Naive thymus-derived CD8-positive, alpha-beta T cell (primary cell): ENCODE measurements at places on chromosomes 1 and 21. TPM values are rescaled to one million over a fixed set of nuclear protein-coding genes. Genes with fewer than 3 reads are reported as not detected.

DNA sequence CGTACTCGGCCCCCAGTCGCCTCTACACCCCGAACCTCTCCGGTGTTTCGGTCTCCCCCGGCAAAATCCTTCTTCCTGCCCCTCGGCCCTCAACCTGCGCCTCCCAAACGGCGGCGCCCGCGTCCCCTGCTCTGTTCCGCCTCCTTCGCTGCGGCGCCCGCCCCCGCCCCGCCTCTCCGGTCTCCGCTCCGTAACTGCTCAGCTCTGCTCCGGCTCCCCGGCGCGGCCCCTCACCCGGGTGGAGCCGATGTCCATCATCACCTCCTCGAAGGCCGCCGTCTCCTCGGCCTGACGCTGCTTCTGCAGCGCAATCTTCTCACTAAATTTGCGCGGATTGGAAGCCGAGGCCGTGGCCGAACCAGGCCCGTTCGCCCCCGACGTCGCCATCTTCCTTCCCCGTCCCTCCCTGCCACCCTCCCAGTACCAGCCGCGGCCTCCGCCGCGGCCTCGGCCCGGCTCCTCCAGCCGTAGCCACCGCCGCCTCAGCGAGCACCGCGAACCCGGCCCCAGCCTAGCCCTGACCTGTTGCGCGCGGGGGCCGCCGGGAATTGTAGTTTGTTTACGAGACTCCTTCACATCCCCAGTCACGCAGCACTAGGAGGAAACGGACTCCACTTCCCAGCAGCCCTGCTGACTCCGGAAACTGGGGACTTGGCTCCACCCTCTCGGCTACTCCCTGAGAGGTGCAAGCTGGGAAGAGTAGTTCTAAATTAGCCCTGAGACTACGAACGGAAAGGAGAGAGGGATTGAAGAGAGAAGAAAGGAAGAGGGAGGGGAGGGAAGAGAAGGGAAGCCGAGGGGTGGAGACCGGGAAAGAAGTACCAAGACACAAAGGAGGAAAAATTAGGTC is at the start of gene CRTC2:
Gene CRTC2, minus strand, starts transcription at position 502 of the 850 bp plus-strand sequence. Its CDS starts 115 bp downstream, at position 387.
- peak; percentile 96 for DNase-seq

GRCh38 chr1:47990286-47990685 is 6.9 kb downstream of the TRABD2B start:
- DNase-seq, result no peak

DNA sequence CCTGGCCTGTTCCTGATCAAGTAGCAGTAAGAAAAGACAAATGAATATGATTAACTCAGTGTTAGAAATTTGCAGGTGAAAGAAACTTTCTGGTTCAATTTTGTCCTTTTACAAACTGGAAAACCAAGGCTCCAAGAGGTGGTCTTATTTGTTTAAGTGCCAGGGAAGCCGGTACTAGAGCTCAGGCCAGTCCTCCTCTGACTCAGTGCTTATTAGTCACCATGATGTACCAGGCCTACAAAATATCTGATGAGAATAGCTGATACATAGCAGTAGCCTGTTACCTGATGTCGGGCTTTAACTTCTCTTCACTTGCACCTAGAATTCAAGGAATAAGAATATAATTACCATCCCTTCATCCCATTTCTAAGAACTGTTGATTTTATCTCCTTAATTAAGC is 394.8 kb downstream of the LMX1A start:
- no peak for DNase-seq

- peak; percentile 45 for DNase-seq
Observed at GRCh38 chr1:58649555-58649954, 50.3 kb downstream of the MYSM1 start.

GRCh38 chr1:185244015-185244747 is 72.9 kb downstream of the IVNS1ABP start:
- DNase-seq, result no peak

DNA sequence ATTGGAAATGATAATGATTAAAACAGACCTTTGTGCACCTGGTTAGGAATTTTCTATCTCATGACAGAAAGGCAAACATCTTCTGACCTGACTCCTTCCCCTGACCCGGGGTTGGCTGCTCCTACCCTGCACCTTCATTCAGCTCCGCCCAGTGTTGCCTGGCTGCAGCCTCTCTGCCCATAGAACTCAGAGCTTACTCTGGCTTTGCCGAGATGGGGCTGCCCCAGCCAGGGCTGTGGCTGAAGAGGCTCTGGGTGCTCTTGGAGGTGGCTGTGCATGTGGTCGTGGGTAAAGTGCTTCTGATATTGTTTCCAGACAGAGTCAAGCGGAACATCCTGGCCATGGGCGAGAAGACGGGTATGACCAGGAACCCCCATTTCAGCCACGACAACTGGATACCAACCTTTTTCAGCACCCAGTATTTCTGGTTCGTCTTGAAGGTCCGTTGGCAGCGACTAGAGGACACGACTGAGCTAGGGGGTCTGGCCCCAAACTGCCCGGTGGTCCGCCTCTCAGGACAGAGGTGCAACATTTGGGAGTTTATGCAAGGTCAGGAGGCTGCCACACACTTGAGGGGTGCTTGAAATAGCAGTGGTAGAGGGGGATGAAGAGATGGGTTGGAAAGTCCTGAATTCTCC is at the start of gene DIO1:
Gene DIO1, plus strand, starts transcription at position 189 of the 638 bp plus-strand sequence. Its CDS starts 24 bp downstream, at position 213.
- DNase-seq, result no peak

GRCh38 chr1:192654591-192655251 is 18.8 kb downstream of the RGS13 start:
- DNase-seq, result no peak

GRCh38 chr1:214260561-214261205 is 20.3 kb upstream of the SMYD2 start:
- no peak for DNase-seq

DNA sequence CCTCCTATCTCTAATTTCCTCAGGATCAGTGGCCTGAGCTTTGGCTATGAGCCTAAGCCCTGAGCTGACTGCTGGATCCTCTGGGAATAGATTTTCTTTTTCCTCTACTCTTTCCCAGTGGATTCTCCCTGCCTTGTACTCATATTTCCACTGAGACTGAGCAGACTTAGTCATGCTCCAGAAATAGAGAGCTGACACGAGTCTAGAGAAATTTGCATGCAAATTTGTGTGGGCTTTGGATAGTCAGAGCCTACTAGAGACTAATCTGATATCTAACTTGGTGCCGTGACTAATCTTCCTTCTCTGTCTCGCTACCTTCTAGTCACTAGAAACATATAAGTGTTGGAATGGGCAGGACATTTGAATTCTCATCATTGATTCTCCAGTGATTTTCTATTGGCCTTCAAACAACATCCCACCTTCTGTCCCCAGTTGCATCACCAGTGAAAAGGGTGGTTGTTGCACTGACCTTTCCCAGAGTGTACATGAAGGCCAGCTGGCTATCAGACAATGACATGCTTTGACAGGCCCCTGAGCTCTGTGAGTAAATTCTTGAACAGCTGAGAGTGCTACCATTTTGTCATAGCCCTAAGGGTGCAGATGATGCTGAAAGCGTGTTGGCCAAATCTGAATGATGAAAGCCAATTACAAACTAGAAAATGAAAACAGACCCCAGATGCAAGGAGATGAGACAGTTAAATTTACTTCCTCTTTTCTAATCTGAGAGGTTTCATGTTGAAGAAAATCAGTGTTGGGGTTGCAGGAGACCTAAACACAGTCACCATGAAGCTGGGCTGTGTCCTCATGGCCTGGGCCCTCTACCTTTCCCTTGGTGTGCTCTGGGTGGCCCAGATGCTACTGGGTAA is at the start of gene FCRLA:
Gene FCRLA, plus strand, starts transcription at position 748 of the 866 bp plus-strand sequence. Its CDS starts 36 bp downstream, at position 784.
- no peak for DNase-seq

DNA sequence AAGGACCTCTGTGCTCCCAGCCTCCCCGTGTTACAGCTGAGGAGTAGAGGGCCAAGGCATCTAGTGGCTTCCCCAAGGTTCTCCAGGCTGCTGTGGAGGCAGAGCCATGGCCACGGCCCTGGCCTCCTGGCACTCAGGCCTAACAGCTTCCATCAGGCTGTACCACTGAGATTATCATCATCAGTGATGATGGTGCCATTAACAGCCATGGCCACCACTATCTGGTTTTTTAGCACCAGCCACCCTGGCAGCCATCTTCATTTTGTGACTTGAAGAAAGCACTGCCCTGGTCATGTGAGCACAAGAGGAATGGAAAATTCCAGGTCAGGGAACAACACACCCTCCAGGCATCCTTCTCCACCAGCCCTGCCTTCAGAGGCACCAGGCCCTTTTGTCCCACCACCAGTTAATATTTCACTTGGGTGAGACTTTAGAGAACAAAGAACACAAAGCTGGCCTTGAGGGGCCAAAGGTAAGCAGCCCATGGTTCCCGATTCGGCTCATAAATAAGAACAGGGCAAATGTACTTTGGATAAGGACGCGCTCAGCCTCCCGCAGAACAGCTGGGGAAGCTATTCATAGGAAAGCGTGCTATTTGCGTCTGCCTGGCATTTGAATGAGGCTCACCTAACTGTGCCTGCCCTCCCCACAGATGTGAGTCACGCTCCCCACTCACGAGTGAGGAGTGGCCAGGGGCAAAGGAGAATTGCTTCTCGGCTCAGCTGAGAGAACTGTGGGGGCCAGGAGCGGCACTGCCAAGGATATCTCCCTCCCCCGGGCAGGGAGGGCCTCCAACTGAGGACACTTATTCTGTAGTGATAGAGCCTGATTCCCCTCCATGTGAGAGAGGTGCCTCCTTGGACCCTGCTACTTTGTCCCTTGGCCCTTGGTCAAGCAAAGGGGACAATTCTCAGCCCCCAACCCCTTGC is 95.6 kb downstream of the CD58 start:
- no peak for DNase-seq

- DNase-seq, result no peak
Observed at GRCh38 chr1:183450093-183450492, 22.2 kb upstream of the SMG7 start.

GRCh38 chr1:30668546-30669327 is 54.6 kb downstream of the MATN1 start:
- no peak for DNase-seq

GRCh38 chr1:225469051-225469450 is 41.2 kb upstream of the LBR start:
- DNase-seq, result no peak

- DNase-seq, result no peak
Observed at GRCh38 chr1:204471687-204472086, 22.9 kb downstream of the PIK3C2B start.

DNA sequence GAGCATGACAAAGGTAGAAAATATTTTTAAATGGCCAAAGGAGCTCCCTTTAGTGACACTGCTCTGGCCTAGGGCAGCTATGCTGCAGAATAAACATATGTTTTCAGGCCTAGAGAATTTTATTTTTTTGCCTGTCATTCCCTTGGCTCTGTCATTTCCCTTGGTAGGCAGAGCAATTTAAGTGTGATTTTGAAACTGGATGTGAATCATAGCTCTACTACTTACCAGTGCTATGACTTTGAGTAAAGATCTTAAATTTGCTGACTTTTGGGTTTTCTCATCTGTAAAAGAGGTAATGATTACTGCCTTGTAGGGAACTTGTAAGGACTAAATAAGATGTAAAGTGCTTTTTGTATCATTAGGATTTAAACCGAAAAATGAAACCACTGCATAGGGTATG is 189.0 kb upstream of the ZRANB2 start:
- DNase-seq, result no peak

DNA sequence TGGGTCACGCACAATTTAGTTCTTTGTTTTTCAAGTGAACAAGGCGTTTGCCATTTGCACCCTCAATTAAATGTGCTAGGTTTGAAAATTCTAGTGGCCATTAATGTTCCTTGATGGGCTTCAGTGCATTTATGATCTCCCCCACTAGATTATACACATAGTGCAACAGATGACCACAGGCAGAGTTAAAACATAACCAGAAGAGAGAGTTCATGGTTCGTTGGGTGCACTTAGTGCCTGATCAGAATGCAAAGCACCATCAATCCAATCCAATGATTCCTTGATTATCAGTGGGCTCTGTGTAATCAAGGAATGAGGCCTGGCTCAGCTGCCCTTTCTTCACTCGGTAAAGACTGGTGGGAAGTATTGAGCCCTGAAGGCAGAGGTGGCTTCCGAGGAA is 334.5 kb downstream of the PRDM2 start:
- DNase-seq, result no peak

GRCh38 chr1:232221802-232222499 is 408.0 kb downstream of the SIPA1L2 start:
- DNase-seq, result no peak

DNA sequence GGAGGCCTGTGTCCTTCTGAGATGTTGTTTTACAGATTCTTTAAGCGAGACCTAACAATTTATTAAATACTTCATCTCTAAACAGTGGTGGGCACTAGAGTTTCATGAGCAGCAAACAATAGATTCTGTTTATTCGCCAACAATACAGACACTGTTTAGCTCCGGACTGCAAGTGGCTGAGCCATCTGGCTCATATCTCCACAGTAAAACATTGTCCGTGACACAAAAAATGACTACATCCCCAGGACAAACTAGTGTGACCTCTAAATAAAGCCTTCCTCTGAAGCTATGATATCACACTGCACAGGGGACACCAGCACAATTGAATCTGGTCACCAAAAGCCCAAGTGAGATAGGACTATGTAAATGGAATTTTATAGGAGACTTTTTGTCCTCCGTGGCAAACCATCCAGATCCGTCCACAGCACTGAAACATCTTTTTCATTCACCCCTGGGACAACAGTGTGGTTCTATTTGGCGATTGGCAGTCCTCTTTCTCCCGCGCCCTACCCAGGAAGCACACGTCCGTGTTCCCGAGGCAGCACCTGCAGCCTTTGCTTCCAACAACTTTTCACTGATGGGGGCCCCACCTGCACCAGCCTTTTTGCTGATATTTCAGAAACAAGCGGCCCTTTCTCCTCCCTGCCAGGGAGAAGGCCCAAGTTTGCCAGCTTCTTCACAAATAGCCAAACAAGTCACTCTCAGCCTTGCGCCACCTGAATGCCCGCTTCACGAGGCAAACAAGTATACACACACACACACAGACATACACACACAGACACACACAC is 47.4 kb downstream of the OLIG1 start:
- DNase-seq, result no peak

PHF13 gene
- polyA plus RNA-seq, result 4.3 TPM

ASTN1 gene
- polyA plus RNA-seq, result not detected

RNU1-3 gene
- polyA plus RNA-seq, result 22.6 TPM

PTPN7 gene
- 39.1 TPM for polyA plus RNA-seq

AK4 gene
- not detected for polyA plus RNA-seq

HMGCS2 gene
- polyA plus RNA-seq, result not detected

CFHR5 gene
- polyA plus RNA-seq, result not detected

PRKAA2 gene
- not detected for polyA plus RNA-seq

LCE1D gene
- polyA plus RNA-seq, result not detected

HES2 gene
- not detected for polyA plus RNA-seq

GBP6 gene
- polyA plus RNA-seq, result 0.27 TPM

PLEKHG5 gene
- 1.4 TPM for polyA plus RNA-seq

ERRFI1 gene
- 0.28 TPM for polyA plus RNA-seq

SLAMF7 gene
- 102 TPM for polyA plus RNA-seq

RNU1-4 gene
- not detected for polyA plus RNA-seq

CAMK1G gene
- not detected for polyA plus RNA-seq

AQP10 gene
- polyA plus RNA-seq, result not detected

CD160 gene
- polyA plus RNA-seq, result 117 TPM

C1orf87 gene
- not detected for polyA plus RNA-seq
